Esophagus squamous epithelium (tissue), 5 donors: ENCODE measurements at places on chromosomes 1 and 21. TPM values are rescaled to one million over a fixed set of nuclear protein-coding genes. Genes with fewer than 3 reads are reported as not detected.

- H3K27me3 ChIP-seq = no peaks in the 10 kb centered on the region
- DNase-seq = no peak
- no peak overlapping the region for H3K4me3 ChIP-seq
- H3K4me1 ChIP-seq = peaks cover 28% of the 10 kb centered on the region
- no peaks in the 10 kb centered on the region for H3K36me3 ChIP-seq
Observed at GRCh38 chr1:167599957-167600581, 30.0 kb upstream of the RCSD1 start.

GRCh38 chr1:9633493-9633892 is 18.0 kb upstream of the PIK3CD start:
- no peak overlapping the region for H3K4me3 ChIP-seq
- no peaks in the 10 kb centered on the region for H3K27me3 ChIP-seq
- no peaks in the 10 kb centered on the region for H3K4me1 ChIP-seq
- H3K27ac ChIP-seq = no peak overlapping the region
- no peak for DNase-seq

- no peaks in the 10 kb centered on the region for H3K27me3 ChIP-seq
- no peak for DNase-seq
- H3K27ac ChIP-seq = no peak overlapping the region
- no peaks in the 10 kb centered on the region for H3K36me3 ChIP-seq
Observed at GRCh38 chr1:231934797-231935196, 308.2 kb downstream of the DISC1 start.

The CLEC20A gene
- not detected for total RNA-seq

GRCh38 chr1:53681977-53682685 is 56.8 kb downstream of the GLIS1 start:
- no peak overlapping the region for H3K4me3 ChIP-seq
- H3K27me3 ChIP-seq = peaks cover 3% of the 10 kb centered on the region
- H3K4me1 ChIP-seq = peaks cover 8% of the 10 kb centered on the region
- DNase-seq = no peak

DNA sequence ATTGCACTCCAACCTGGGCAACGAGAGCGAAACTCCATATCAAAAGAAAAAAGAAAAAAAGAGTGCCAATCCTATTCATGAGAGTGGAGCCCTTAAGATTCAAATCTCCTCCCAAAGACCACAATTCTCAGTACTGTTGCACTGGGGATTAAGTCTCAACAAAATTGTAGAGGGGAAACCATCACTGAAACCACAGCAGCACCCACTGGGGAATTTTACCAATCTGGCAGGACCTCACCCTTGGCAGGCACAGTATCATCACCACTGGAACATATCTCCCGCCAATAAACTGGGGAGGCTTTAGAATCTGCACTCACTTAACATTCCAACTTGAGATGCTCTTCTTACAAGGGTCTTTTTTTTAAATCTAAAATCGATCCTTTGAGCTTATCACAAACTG is 41.0 kb downstream of the LRRC40 start:
- no peak overlapping the region for H3K27ac ChIP-seq
- H3K27me3 ChIP-seq = no peaks in the 10 kb centered on the region
- H3K4me3 ChIP-seq = no peak overlapping the region
- no peaks in the 10 kb centered on the region for H3K4me1 ChIP-seq

DNA sequence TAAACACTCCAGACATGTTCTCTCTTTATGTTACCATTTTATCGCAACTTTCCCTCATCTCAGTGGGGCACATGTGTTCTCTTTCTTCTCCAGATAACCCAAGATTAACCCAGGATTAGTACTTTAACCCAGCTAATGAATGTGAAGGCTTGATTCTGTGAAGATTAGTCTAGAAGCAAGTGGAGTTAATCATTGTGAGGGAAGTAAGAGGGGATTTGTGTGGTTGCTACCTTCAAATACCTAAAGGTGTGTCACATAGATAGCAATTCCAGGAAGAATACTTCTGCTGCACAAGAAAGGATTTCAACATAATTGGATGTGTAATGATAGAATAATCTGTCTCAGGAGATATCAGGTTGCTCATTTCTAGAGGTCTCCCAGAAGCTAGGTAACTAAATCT is 327.1 kb downstream of the PBX1 start:
- no peak overlapping the region for H3K27ac ChIP-seq
- H3K4me3 ChIP-seq = no peak overlapping the region

The BARHL2 gene
- total RNA-seq = not detected

The INSRR gene
- not detected for total RNA-seq

The CORT gene
- total RNA-seq = 0.70 TPM

DNA sequence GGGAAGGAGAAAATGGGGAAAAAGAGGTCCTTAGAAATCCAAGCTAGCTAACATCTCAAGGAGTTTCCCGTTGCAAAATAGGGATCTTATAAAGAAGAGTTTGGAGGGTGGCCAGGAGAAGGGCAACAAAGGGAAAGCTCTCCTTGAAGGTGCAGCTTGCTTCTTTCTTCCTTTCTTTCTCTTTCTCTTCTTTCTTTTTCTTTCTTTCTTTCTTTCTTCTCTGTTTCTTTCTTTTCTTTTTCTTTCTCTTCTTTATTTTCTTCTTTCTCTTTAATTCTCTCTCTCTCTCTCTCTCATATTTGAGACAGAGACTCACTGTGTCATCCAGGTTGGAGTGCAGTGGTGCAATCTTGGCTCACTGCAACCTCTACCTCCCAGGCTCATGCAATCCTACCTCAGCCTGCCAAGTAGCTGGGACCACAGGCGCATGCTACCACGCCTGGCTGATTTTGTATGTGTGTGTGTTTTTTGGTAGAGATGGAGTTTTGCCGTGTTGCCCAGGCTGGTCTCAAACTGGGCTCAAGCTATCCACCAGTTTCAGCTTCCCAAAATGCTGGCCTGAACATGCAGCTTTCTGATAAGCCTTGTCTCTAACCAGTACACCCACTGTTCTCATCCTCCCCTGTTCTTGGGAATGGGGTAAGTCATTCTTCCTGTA is 44.4 kb downstream of the RNF11 start:
- no peaks in the 10 kb centered on the region for H3K4me1 ChIP-seq
- H3K4me3 ChIP-seq = no peak overlapping the region
- H3K36me3 ChIP-seq = no peaks in the 10 kb centered on the region
- DNase-seq = no peak

- no peak for DNase-seq
- no peaks in the 10 kb centered on the region for H3K4me1 ChIP-seq
- no peaks in the 10 kb centered on the region for H3K36me3 ChIP-seq
- H3K27ac ChIP-seq = no peak overlapping the region
- H3K27me3 ChIP-seq = no peaks in the 10 kb centered on the region
Observed at GRCh38 chr1:227903061-227903521, 44.6 kb downstream of the WNT9A start.

DNA sequence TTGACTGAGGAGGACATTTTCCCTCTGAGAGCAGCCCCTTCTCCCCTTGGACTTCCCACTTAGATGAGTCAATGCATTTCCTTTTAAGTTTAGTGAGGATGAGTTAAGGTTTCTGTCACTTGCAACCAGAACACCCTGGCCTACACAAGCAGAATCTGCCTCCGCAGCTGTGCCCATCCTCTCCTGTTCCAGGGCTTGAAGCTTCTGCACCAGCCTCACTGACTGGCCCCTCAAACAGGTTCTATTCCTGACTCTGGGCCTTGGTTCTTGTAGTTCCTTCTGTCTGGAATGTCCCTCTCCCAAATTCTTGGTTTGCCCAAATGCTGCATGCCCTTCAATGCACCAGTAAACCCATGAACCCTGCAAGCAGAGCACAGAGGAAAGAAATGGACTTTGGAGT is 394.4 kb downstream of the PTPRU start:
- DNase-seq = no peak
- no peak overlapping the region for H3K4me3 ChIP-seq
- H3K4me1 ChIP-seq = no peaks in the 10 kb centered on the region
- H3K27me3 ChIP-seq = no peaks in the 10 kb centered on the region

The GBP5 gene
- total RNA-seq = 4.8 TPM

The CRTC2 gene
- total RNA-seq = 13.2 TPM

DNA sequence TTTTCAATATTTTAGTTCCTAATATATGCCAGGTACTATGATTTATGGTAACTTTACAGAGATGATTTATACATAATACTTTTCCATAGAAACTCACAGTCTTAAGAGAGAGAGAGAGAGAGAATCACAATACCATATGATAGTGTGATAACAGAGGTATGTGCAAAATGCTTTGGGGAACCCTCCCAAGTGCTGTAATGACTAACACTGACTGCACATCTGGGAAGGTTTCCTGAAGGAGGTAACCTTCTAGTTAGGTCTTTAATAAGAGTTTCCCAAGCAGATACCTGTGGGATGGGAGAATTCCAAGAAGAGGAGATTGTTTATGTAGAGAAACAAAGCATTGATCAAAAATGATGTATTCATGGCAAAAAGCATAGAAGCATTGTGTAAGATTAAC is 34.6 kb upstream of the PIGC start:
- no peaks in the 10 kb centered on the region for H3K36me3 ChIP-seq
- no peak for DNase-seq
- H3K4me3 ChIP-seq = no peak overlapping the region
- H3K27ac ChIP-seq = no peak overlapping the region
